ENCODE measurements at places on chromosomes 4 and X. TPM values are rescaled to one million over a fixed set of nuclear protein-coding genes. Genes with fewer than 3 reads are reported as not detected.

DNA sequence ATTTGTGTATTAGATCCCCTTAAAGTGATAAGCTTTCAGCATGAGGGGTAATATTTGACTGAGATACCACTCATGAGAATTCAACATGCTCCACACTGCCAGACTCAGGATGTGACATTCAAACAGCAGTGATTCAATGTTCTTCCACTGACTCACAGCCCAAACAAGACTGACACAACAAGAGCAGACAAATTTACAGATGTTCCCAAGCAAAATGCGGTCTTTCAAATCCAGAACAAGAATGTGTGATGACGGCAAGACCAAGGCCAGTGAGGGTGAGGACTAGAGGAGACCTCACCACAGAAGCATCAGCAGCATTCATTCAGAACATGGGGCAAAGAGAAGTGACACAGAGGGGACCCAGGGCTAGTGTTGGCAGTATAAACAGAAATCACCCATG, 99.3 kb upstream of the GRIA3 start:
- peak; percentile 20 for DNase-seq

Gene AFP
- 1.8 TPM for total RNA-seq

- peak; percentile 82 for DNase-seq
Measured at GRCh38 chr4:169410839-169411770, 140.3 kb upstream of the SH3RF1 start.

GRCh38 chrX:3340016-3340415, 6.4 kb downstream of the MXRA5 start:
- DNase-seq = no peak

DNA sequence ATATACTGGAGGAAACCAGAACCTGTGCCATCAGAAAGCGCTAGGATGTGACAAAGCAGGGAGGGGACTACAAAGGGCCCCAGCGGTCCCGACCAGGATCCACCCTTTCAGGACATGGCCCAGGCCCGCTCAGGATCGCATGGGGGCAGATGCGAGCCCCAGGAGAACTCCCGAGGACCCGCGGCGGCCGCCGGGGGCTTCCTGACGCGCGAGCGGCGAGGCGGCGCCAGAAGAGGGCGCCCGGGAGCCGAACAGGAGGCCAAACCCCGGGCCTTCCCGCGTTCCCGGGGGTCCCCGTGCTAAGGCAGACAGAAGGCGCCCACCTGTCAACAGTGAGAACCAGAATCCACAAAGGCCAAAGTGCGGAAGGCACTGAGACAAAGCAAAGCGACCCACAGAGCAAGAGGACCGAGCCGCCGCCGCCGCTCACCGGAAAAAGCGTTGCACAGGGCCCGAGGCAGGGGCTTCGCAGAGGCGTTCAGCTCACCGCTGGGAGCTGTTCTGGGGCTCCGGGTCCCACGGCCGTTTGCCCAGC, 7.3 kb upstream of the OPN1LW start:
- peak; percentile 24 for DNase-seq

DNA sequence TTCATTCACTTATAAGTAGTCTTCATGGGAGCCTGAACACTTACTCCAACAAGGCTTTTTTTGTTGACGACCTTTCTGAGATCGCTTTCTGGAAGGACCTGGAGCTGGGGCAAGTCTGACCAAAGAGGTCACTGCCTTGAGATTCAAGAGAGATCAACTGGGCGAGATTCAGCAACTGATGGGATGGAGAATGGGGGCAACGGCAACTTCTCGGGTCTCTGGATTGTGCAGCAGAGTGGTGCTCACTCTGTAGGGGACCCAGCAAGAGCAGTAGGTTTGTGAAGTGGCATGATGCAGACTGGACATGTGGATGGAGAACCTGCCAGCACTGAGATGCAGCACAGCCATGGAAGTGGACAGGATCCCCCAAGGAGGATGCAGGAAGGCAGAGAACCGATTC, 288.1 kb downstream of the EVC2 start:
- DNase-seq = no peak

Gene TMEM156
- total RNA-seq = 8.4 TPM

Gene AMOT
- total RNA-seq = 7.9 TPM

Gene FNIP2
- total RNA-seq = 10.3 TPM

DNA sequence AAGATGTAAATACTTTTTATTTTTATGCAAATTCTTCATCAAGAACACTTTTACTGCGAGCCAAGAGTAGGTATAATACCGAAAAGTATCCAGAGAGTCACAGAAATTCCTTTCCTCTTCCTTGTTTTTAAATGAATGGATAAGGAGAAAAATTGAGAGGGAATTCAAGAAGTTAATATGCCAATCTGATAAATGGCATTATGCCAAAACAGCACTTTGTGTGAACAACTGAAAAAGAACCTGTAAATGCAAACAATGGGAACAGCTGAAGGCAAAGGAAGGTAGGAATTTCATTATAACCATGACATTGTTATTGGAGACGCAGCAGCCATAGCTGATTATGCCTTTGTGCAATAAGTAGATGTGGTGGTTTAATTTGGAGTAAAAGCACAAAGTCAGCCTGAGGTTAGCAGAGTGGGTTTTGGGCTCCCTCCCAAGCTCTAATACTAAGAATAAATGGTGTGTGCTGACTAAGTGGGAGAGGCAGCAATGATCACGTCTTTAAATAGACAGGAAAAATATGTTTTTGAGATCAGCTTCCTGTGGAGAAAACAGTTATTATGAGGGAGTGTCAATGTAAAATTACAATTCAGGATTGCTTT, 209.8 kb upstream of the NDST4 start:
- no peak for DNase-seq

- no peak for DNase-seq
Measured at GRCh38 chrX:85570496-85570895, 191.0 kb upstream of the POF1B start.

- DNase-seq = peak; percentile 80
Measured at GRCh38 chrX:40644821-40645358, 2.5 kb downstream of the CXorf38 start.

DNA sequence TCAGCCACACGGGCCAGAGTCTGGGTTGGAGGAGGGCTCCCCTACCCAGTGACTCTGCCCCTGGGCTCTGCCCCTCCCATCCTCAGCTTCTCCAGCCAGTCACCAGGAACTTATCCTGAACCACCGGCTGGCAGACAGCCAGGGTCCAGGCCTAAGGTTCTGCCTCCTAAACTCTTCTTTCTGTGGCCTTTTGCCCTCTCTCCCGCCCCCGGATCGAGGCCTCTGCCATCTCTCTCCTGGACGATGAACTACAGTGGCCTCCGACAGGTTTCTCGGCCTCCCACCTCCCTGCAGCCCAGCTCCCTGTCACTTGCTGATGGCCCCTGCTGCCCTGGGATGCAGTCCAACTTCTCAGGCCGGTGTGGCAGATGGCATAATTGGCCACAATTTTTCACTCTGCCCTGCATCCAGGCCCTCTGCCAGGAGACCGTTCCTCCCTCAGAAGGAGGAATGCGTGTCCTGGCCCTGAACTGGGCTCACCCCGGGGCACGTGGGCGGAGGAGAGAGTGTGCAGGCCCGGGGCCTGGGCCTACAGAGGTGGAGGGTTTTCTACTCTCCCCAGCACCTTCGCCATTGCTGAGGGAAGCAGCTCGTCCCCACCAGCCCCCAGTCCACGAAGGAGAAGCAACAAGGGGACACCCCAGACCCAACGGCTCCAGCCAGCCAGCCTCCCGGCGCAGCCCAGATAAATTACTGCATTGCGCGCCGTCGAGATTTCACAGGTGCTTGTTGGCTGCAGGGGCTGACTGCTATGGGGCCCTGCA, 81.9 kb upstream of the LRPAP1 start:
- no peak for DNase-seq

GRCh38 chr4:153374442-153374841, 30.0 kb downstream of the MND1 start:
- no peak for DNase-seq

DNA sequence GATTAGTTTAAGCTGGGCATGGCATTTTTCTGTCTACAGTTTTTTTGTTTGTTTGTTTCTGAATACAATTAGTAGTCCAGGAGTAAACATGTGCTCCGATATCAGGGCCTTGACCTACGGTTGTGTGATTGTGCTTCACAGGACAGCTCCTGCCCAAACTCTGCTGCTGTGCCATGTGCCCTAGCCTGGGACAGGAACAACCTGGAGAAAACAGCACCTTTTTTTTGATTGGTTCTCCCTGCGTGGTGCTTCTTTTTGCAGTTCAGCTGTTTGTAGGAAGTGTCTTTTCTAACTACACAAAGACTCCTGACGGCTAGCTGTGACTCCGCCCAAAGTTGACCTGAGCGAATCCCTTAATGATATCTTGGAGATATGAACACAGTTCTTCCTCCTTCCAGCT, 158.8 kb downstream of the ATP10D start:
- DNase-seq = no peak

- no peak for DNase-seq
Measured at GRCh38 chr4:185332575-185333464, 62.9 kb downstream of the LRP2BP start.

Gene CFP
- total RNA-seq = 0.67 TPM

DNA sequence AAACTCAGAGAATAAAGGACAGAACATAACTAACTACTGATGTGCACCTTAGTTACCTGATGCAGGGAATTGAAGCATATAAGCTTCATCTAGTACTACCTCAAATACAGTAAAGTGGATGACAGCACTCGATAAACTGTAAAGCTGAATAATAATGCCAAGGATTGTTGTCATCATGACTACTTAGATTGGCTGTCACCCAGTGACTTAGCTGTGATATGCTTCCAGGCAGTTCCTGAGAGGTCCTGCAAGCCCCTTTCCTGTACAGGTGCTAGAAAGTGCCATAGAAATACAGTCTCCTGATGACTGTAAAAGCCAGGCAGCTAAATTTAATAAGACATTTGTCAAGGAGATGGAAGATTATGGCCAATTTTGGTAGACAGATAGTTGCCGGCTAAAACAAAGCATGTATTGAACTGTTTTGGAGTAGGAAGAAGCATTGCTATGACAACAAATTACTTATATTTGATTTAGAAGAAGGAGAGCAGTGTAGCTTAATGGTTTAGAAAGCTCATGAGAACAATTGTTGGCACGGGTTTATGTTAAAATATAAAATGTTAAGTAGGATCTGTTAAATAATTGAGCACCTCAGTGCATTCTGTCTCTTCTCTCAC, 29.7 kb downstream of the TMEM164 start:
- no peak for DNase-seq

DNA sequence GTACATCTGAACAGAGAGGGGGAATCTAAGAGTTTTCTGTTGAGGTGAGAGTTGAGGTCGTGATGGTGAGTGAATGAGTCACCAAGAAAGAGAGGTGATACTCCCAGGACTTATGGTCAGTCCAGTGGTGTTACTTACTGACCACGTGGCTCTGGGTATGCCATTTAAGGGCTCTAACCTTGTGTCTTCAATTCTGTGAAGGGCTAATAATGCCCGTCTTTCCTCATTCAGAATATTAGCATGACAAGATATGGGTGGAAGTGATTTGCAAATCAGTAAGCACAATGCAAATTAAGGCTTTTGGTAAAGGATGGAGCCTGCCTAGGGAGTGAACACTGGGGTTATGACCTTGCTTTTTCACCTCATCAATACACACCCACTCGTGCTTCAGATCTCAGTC, 75.2 kb downstream of the COQ2 start:
- DNase-seq = peak; percentile 12

Gene ASB12
- total RNA-seq = not detected

- peak; percentile 32 for DNase-seq
Measured at GRCh38 chr4:17112292-17112659, 213.8 kb upstream of the LDB2 start.

GRCh38 chr4:86582410-86582809, 11.7 kb upstream of the PTPN13 start:
- peak; percentile 11 for DNase-seq

- no peak for DNase-seq
Measured at GRCh38 chrX:38796946-38797345, 4.3 kb upstream of the MID1IP1 start.

DNA sequence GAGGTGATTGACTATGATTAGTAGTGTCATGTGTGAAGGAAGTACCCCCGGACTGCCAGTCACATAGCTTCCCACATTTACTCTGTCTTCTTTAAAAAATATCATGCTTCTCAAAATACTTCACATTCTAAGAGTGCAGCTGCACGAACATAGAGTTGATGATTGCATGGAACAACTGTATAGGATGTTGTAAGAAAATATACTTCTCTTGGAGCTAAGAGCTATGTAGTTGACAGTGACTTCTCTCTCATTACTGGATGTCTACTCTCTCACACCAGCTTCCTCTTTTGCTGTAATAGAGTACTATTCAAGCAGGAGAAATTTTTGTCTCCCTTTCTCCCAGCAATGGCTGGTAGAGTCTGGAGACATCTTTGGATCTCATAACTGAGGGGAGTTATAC, 99.4 kb upstream of the PUDP start:
- DNase-seq = no peak

- DNase-seq = no peak
Measured at GRCh38 chr4:143412420-143412758, 75.7 kb downstream of the GAB1 start.

Gene SPANXC
- 7.5 TPM for total RNA-seq

GRCh38 chr4:153160821-153161220, 43.4 kb upstream of the TRIM2 start:
- DNase-seq = no peak

DNA sequence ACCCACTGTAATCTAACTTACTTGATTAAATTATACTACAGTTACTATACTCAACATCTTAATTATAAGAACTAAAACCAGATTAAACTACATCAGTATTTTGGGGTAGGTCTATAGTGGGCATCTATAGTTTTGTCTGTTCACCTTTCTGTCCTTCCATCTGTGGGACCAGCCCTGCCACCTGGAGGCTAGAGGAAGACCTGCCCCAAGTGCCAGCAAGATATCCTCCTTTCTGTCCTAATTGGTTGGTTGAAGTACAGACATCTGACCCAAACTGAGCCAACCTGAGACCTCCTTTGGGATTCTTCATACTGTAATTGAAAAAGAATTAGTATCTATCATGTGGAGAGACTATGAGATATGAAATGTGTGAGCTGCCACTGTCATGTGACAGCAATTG, 172.2 kb upstream of the TLL1 start:
- peak; percentile 13 for DNase-seq

Gene CLCN4
- total RNA-seq = 0.03 TPM

- no peak for DNase-seq
Measured at GRCh38 chr4:168759321-168759720, 250.7 kb downstream of the CBR4 start.

Gene GPRIN3
- 0.30 TPM for total RNA-seq

Gene GDPD2
- total RNA-seq = not detected

Gene SLC16A2
- 7.7 TPM for total RNA-seq

DNA sequence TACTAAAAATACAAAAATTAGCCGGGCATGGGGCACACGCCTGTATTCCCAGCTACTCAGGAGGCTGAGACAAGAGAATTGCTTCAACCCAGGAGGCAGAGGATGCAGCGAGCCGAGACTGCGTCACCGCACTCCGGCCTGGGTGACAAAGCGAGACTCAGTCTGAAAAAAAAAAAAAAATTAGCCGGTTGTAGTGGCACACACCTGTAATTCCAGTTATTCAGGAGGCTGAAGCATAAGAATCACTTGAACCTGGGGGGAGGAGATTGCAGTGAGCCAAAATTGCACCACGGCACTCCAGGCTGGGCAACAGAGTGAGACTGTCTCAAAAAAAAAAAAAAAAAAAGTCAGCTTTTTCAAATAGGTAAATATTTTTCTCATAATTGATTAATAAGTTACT, 71.9 kb downstream of the WDFY3 start:
- DNase-seq = no peak

GRCh38 chr4:38523054-38523453, 140.9 kb upstream of the KLF3 start:
- DNase-seq = no peak

- no peak for DNase-seq
Measured at GRCh38 chrX:41737065-41737464, 13.1 kb downstream of the GPR82 start.

Gene FOXP3
- total RNA-seq = not detected

Gene TMEM35A
- total RNA-seq = not detected

Gene UGT2B17
- total RNA-seq = not detected

All from HT1080 (cell line).